ENCODE measurements at places on chromosomes 1 and 21. TPM values are rescaled to one million over a fixed set of nuclear protein-coding genes. Genes with fewer than 3 reads are reported as not detected.

RAB42 gene
- 7.6 TPM for total RNA-seq

KPRP gene
- not detected for total RNA-seq

GRIK1 gene
- not detected for total RNA-seq

RPS27 gene
- total RNA-seq = 898 TPM

OR2L8 gene
- not detected for total RNA-seq

OR2G6 gene
- not detected for total RNA-seq

MUL1 gene
- total RNA-seq = 21.9 TPM

SSBP3 gene
- total RNA-seq = 26.5 TPM

COL11A1 gene
- not detected for total RNA-seq

HES3 gene
- not detected for total RNA-seq

- no peak for DNase-seq
Observed at GRCh38 chr21:46542588-46543124, 62.2 kb downstream of the S100B start.

GRCh38 chr1:183281039-183281438 lies 95.0 kb downstream of the LAMC2 start:
- DNase-seq = peak; percentile 30

DNA sequence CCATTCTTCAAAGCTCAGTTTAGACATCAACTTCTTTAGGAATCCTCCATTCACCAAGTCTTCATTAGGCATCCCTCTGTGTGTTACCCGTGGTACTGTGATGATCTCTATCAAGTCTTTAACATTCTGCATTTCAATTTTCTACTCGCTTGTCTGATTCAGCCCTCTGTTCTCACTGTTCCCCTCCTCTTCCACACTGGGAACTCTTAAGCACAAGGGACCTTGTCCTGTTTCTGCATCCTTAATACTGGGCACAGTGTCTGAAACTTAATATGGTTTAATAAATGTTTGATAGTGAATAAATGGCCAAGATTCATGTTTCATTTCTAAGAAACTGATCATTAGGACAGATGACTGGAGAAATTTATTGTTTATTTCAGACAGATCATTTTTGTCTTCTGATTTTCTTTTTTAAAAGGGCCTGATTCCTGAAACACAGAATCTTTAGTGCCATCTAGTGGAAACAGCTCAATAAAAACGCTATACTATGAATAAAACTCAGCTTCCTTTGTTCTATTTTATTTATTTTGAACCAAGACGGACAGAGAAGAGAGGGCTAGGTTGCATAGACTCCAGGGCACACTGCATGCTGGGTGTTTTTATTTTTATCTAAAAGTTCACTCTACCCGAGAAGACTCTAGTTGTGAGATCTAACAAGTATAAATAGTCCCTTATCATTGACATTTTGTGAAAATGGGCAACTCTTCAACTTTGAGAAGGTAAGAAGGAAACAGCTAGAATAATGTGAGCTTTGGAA lies 7.0 kb upstream of the TRIM45 start:
- DNase-seq = no peak

DNA sequence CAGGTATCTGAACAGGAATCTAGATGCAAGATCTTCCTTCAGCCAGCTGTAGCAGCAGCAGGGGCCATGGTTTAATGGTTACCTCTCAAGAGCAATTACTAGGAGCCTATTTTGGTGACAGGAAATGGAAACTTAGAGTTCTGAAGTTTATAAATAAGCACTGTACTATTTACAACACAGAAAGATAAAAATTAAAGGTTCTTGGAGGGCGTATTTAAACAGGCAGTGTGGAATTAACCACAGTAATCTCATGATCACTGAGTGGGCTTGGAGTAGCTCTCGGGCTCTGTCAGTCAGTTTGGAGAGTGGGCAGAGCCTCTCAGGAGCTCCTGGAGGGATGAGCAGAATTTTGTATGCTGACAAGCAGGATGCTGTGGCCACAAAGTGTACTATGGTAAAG lies 10.2 kb upstream of the FCRL5 start:
- no peak for DNase-seq

GRCh38 chr1:59394706-59395425 lies 98.0 kb downstream of the FGGY start:
- no peak for DNase-seq

- no peak for DNase-seq
Observed at GRCh38 chr1:180265201-180265600, 35.1 kb downstream of the LHX4 start.

- no peak for DNase-seq
Observed at GRCh38 chr21:44965251-44966022, 25.6 kb downstream of the SLX9 start.

DNA sequence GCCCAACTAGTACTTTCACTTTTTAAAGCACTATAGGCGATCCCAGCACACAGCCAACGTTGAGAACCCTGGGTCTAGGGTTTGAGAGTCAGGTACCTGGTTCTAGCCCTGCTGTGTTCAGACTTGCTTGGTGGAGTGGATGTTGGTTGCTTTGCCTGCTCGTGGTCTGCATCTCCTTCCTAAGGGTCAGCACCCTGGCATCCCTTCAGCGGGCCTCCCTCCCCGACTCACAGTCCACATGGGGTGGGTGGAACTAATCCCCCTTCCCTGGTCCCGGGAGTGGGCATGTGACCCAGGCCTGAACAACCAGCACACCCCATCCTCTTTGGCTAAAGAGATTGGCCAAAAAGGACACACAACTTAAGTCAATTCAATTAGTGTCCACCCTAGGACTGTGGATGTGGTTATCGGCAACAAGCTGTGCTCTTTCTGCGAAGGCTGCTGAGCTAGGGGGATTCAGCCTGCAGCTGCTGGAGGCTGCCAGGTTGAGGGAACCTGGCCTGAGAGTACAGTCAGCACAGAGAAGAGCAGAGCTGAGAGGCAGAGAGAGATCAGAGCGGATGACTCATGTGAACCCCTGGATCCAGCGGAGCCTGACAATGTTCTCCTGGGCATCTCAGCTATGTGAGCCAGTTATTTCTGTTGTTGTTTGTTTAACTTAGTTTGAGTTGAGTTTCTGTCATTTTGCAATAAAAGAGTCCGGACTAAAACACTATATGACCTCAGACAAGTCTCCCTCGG lies 138.9 kb downstream of the ACTL8 start:
- no peak for DNase-seq

GRCh38 chr1:183896466-183897048 lies 91.6 kb downstream of the RGL1 start:
- DNase-seq = no peak

- peak; percentile 35 for DNase-seq
Observed at GRCh38 chr1:12380326-12381249, 150.8 kb downstream of the VPS13D start.

GRCh38 chr1:171431994-171432393 lies 53.3 kb upstream of the PRRC2C start:
- no peak for DNase-seq

- no peak for DNase-seq
Observed at GRCh38 chr1:221012120-221012519, 132.9 kb downstream of the HLX start.

GRCh38 chr1:58765006-58765405 lies 18.8 kb downstream of the JUN start:
- DNase-seq = no peak

GRCh38 chr1:190942475-190942874 lies 464.8 kb upstream of the BRINP3 start:
- no peak for DNase-seq

- DNase-seq = peak; percentile 69
Observed at GRCh38 chr1:32724678-32725614, 22.4 kb upstream of the SYNC start.

- no peak for DNase-seq
Observed at GRCh38 chr1:39458991-39459390, 32.4 kb upstream of the BMP8A start.

DNA sequence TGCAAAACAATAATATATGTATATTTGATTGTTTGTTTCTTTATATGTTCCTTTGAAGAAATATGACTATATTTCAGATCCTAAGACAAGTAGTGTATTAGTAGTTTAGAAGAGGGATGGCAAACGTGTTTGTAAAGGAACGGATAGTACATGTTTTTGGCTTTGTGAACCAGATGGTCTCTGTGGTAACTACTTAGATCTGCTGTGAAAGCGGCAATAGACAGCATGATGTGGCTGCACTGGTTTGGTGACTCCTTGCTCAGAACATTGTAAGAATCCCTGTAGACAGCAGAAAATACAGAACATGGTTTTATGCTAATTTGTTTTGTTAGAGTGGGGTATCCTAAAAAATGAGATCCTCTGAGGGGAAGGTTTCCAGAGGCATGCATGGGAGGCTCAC lies 3.1 kb downstream of the ACADM start:
- DNase-seq = no peak

- DNase-seq = peak; percentile 100
Observed at GRCh38 chr1:40140211-40140973, 20.8 kb upstream of the RLF start.

DNA sequence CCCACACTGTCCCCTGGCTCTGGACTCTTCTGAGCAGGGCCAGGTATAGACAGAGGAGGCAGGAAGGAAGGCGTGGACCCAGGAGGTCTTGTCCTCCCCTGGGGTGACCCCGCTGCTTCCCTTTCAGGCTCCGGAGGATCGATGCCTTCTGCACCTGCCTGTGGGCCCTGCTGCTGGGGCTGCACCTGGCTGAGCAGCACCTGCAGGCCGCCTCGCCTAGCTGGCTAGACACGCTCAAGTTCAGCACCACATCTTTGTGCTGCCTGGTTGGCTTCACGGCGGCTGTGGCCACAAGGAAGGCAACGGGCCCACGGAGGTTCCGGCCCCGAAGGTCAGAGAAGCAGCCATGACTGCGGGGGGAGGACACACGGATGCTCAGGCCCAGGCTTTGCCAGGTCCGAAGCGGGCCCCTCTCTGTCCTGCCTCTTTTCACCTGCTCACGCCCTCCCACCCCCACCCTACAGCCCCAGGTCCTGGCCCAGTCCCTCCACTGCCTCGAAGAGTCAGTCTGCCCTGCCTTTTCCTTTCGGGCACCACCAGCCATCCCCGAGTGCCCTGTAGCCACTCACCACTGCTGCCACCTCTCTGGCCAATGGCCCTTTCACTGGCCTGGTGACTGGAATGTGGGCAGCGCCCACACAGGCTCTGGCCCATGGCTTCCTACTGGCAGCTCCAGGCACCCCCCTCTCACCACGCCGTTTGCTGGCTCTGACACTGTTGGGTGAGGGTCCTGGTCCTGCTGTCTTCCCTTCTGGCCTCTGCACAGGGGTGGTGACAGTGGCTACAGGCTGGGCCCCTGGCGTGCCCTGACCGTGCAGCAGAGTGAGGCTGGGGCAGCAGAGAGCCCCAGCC lies 13.5 kb downstream of the TMEM201 start:
- DNase-seq = no peak

DNA sequence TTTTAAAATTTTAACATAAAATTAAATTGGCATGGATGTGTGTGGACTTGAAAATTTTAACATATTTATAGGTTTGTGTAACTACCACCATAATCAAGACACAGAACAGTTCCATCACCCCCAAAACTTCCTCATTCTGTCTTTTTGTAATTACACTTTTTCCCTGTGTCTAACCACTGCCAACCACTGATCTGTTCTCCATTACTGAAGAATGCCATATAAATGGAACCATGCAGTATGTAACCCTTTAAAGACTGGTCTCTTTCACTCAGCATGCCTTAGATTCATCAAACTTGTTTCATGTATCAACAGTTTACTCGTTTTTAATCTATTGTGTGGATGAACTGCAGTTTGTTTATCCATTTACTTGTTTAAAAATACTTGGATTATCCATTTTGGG lies 13.0 kb upstream of the AHCYL1 start:
- no peak for DNase-seq

All from PC-9 (cell line).